ENCODE measurements at places on chromosomes 12 and 14.
A peak's percentile ranks its signal among the peaks of the same experiment; 100 is the strongest.

- no peak for DNase-seq
Observed at GRCh38 chr12:110998165-110998564, 77.8 kb upstream of the MYL2 start.

DNA sequence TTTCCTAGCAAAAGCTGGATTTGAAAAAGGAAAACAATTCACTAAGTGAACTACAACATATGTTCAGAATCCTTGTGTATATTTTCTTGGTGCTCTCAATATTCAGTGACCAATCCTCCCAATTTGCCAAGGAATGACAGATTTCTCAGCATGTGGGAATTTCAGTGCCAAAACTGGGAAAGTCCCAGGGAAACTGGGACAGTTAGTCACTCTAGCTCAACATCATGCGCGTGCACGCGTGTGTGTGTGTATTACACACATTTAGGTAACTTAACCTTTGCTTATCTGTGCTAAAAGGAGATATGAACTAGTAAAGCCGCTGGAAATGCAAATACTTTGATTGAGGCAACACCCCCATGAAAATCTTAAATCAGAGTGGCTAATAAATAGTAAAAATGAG is 26.1 kb upstream of the SLC6A13 start:
- peak; percentile 81 for DNase-seq

DNA sequence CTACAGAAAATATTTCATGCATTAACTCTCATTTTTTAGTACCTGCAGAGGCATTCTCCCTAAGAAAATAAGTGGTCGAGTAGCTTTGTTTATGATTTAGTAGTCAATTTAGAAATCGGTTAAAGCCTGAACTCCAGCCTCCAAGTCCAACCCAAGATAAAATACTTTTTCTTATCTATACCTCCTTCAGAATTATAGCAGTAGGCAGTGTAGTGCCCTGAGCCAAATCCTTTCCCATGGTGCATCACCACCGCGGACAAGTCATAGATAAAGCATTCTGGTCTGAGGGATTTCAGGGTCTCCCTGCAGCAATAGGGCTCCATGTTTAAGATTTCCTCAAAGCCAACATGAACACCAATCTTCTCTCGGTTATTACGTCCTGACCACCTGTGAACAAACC is 30.5 kb downstream of the USP44 start:
- no peak for DNase-seq

GRCh38 chr14:73724696-73725095 is 10.5 kb upstream of the PNMA1 start:
- DNase-seq, result no peak

DNA sequence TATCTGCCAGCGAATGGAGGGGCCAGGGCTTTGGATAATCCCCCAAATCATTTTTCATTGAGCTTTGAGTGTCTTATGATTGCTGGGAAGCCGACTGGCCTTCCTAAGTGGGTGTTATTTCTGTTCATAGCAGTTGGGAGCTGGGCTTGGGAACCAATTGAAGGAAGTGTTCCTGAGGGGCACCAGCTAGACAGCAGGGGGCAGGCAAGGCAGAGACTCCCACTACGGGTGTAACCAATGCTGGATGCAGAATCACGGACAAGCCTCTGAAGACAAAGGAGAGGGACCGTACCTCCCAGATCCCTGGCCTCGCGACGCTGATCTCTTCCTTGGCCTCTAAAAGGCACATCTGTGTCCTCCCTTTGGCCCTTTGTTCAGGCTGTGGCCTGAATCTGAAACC is 149.0 kb upstream of the PRMT8 start:
- DNase-seq, result peak; percentile 28

DNA sequence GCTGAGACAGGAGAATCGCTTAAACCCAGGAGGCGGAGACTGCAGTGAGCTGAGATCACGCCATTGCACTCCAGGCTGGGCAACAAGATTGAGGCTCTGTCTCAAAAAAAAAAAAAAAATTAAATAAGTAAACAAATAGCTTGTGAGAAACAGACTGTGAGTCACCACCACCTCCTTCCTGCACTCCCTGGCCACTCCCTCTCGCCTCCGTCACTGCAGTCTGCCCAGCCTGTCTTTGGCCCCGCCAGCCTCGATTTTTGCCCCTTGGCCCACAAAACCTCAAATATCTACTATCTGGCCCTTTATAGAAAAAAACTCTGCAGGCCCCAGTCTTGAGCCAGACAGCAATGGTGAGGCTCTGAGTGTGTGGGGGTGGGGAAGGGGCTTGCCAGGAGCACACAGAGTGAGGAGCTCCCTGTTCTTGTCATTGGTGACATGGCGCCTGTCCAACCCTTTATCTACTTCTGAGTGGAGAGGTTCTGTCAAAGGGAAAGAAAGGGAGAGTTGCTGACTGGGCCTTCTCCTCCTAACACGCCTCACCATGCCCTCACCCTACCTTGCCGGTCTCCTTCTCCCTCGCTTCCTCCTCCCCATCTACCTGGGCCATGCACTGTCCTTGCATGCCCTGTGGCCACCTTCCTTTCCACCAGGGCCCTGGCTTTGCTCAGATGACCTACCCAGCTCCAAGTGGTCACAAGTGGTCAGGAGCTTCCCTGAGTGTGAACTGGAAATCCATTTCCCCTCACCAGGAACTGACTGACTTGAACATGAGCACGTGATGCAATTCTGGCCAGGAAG is 22.1 kb downstream of the LGMN start:
- DNase-seq, result peak; percentile 72

DNA sequence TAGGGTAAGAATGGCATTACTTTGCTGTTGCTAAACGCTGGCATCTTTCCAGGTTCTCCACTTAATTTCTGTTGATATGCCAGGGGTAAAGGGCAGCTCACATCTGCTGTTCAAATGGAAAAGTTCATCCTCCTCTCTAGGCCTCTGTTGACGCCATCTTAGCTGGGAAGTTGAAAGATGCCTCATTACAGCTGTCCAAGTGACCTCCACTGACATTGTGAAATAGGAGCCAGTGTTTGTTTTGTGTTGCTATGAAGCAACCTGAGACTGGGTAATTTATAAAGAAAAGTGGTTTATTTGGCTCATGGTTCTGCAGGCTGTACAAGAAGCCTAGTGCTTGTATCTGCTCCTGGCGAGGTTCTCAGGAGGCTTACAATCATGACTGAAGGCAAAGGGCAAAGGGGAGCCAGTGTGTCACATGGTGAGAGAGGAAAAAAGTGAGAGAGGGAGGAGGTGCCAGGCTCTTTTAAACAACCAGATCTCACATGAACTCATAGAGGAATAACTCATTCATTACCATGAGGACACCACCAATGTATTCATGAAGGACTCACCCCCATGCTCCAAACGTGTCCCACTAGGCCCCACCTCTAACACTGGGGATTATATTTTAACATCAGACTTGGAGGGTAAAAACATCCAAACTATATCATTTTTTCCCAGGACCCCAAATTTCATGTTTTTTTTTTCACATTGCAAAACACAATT is 3.2 kb upstream of the ADAM21 start:
- peak; percentile 10 for DNase-seq

DNA sequence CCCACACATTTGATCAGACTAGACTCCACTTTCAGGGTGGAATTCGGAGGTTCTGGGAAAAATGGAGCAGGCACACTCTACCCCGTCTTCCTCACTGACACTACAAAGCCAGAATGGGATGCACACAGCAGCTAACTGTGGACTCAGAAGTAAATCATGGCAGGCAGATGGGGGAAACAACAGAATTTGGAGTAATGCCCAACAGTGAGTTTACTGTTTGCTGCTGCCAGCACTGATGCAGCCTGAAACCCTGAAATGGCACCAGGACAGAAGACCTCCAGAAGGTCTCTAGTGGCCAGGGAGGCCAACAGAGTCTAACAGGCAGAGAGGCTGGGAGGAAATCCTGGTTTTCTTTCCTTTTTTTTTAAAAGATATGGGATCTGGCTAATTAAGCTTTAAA is 24.6 kb downstream of the KCTD10 start:
- no peak for DNase-seq

DNA sequence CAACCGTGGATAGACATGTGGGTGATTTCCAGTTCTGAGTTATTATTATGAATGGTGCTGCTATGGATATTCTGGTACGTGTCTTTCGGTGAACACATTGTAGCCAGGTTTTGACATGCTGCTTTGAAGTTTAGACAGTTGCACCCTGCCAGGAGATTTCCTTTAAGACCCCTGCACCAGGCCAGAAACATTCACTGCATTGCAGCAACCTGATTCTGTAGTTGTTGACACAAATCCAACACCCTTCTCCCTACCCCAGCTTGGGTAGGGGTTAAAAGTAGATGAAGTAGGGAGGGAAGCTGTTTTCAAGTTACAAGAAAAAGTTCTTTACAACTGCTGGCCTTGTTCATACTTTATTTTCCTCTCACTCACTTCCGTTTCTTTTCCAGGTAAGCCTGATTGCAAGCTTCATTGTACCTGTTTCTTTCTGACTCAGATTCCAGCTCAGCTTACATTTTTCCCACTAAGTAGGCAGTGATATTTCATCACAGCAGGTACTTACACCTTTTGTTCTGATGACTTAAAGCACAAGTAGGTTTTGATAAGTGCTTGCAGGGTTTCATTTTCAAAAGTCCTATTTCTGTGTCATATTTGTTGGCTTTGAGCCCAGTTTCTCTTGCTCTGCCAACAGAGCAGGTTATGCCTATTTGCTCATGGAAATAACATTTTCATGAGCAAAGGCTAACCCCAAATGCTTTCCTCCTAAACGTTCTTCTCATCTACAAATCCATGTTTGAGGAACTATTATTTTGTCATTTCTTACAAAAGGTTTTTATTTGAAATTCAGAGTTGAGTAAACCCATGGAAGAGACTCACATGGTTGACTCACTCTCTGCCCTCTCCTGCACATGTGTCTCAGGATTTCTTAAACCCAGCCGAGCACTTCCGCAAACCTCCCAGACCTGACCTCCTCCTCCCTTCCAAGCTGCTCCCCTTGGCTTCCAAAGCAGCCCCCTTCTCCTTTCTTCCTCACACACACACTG is 12.1 kb upstream of the LTA4H start:
- peak; percentile 75 for DNase-seq

GRCh38 chr14:88348546-88348945 is 25.5 kb upstream of the KCNK10 start:
- DNase-seq, result no peak

- DNase-seq, result peak; percentile 64
Observed at GRCh38 chr14:60164404-60164711, 840 bp downstream of the DHRS7 start.

DNA sequence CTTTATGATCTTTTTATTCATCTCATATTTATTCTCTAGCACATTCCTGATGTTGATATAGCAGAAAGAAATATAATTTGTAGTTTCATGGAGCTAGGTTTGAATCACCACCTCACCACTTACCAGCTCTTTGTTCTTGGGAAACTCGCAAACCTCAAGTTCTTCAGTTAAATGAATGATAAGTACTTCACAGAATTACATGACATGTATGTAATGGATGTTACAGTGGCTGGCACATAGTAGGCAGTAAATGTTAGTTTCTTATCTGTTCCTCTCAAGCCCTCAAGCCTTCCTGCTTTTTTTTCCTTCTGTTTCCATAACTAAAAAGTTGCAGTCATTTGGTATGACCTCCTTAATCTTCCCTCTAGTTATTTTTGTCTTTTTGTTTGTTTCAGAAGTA is 54.9 kb downstream of the SPATS2 start:
- DNase-seq, result no peak

DNA sequence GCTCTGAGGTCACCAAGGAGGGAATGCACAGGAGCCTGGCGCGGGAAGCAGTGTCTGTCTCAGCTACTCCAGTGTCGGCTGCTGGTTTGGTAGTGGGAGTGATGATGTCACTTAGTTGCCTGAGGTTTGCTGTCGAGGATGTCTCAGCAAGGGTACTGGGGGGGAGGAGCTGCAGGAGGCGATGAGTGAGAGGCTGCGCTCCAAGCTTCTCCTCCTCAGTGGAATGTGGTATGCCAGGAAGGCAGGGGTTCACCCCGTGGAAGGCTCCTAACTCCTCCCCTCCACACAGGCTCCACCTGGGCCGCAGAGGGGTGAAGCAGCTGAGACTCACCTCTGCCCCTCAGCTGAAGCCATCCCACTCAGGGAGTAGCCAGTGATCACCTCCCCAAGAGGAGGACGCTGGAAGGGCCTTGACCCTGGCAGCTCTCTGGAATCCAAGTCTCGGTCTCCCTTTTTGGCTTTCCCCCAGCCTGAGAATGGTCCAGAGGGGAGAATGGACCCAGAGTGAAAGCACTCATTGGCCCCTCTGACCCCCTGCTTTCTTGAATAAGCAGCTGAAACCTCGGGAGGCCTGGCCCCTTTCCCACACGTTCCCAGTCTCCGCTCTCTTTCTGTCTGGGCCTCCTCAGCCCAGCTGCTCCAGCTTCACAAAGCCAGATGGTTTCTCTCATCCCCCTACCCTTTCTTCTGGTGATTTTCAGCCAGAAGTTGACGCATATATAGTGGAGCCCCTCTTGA is 178.9 kb upstream of the FKBP4 start:
- no peak for DNase-seq

DNA sequence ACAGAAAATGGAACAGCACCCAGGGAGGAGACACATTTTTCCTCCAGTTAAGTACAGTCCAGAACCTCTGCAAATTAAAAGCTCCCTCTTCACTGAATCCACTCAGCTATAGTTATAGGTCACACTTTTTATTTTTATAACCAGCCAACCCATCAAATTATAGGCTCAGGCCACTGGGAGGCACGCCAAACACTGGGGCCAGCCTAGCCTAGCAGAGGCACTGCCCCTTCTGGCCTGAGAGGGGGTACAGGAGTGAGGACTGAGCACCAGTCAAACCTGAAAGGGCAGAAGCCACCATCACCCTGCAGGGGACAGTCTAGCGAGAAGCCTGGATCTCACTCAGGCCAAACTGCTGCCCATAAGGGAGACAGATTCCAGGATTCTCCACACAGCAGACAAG is 19.3 kb downstream of the FMNL3 start:
- no peak for DNase-seq

DNA sequence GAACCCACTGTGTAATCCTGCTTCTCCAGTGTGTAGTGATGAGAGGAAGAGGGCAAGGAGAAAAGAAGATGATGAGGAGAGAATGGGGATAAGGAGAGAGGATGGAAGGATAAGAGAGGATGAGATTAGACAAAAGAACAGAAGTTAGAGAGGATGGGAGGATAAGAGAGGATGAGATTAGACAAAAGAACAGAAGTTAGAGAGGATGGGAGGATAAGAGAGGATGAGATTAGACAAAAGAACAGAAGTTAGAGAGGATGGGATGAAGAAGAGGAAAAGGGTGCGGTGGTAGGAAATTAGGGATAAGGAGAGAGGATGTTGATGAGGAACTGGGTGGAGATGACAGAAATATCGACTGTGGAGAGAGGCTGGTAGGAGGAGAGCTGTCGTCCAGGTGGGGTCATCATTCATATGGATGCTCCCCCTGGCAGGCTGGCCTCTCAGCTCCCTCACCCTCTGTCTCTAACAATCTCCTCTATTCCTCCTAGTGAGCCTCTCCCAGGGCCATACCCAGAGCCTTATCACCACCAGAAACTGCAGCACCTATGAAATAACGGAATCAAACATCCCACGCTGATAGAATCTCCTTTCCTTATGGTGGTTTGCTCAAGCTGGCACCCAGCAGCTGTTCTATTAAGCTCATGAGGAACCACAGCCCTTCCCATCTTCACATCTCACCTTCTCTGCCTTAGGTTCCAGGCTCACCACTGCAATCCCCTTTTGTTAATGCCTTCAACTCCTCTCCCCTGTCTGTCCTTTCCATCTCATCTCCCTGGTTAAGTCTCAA is 6.0 kb upstream of the CIROP start:
- DNase-seq, result no peak
